HCT116 (cell line): ENCODE measurements at places on chromosomes 7 and 10. TPM values are rescaled to one million over a fixed set of nuclear protein-coding genes. Genes with fewer than 3 reads are reported as not detected.

Gene PALS2
- total RNA-seq, result 44.6 TPM

Gene CPA2
- total RNA-seq, result 1.5 TPM

Gene PARP12
- 17.7 TPM for total RNA-seq

Gene GRK5
- 7.3 TPM for total RNA-seq

Gene ASAH2
- 10.7 TPM for total RNA-seq

Gene NPY4R2
- not detected for total RNA-seq

Gene FERD3L
- not detected for total RNA-seq

Gene ZC3HAV1L
- 11.8 TPM for total RNA-seq

Gene CDHR3
- total RNA-seq, result 5.5 TPM

Gene STAG3
- total RNA-seq, result 1.2 TPM

Gene ARID5B
- total RNA-seq, result 4.7 TPM

Gene AGR2
- 0.93 TPM for total RNA-seq

Gene VIPR2
- total RNA-seq, result 0.10 TPM

Gene HTRA1
- 0.39 TPM for total RNA-seq

Gene SUFU
- total RNA-seq, result 18.8 TPM

Gene ASB10
- total RNA-seq, result not detected

Gene ZPBP
- not detected for total RNA-seq

Gene HOXA7
- 15.0 TPM for total RNA-seq

Gene PHYHIPL
- not detected for total RNA-seq

Gene UNC5B
- total RNA-seq, result 22.0 TPM

Gene DNAH11
- total RNA-seq, result 0.39 TPM

Gene CCDC172
- total RNA-seq, result not detected

Gene H2BK1
- 0.69 TPM for total RNA-seq

Gene IQUB
- total RNA-seq, result 0.79 TPM

Gene TRIM50
- total RNA-seq, result not detected

Gene RASSF4
- total RNA-seq, result 2.8 TPM

Gene AGMO
- not detected for total RNA-seq

Gene GLCCI1
- total RNA-seq, result 4.6 TPM

Gene SLC26A3
- total RNA-seq, result 0.54 TPM

Gene CACNB2
- total RNA-seq, result 0.71 TPM

Gene NKX2-3
- total RNA-seq, result not detected

Gene BRI3
- 102 TPM for total RNA-seq

Gene RGR
- not detected for total RNA-seq

Gene NPTX2
- total RNA-seq, result not detected

Gene C1QL3
- not detected for total RNA-seq

Gene CTNNA3
- 0.32 TPM for total RNA-seq

Gene OR2A12
- not detected for total RNA-seq

Gene COL28A1
- total RNA-seq, result 0.12 TPM

Gene PDE6C
- total RNA-seq, result not detected

Gene PIP4K2A
- 41.9 TPM for total RNA-seq

Gene CHST3
- total RNA-seq, result 10.6 TPM

Gene PTER
- total RNA-seq, result 25.8 TPM

Gene HSPA12A
- 19.8 TPM for total RNA-seq

Gene PLA2G12B
- not detected for total RNA-seq

Gene ARL5B
- total RNA-seq, result 21.1 TPM

Gene HMX3
- total RNA-seq, result not detected

Gene SPDYE6
- not detected for total RNA-seq

Gene NPY4R
- total RNA-seq, result not detected

Gene VAX1
- not detected for total RNA-seq

Gene CALN1
- total RNA-seq, result 0.17 TPM

Gene IL15RA
- 10.5 TPM for total RNA-seq

Gene SRPK2
- total RNA-seq, result 37.4 TPM

Gene ZNF239
- total RNA-seq, result 4.4 TPM

Gene PTPRZ1
- total RNA-seq, result 0.25 TPM

Gene ACADSB
- 33.3 TPM for total RNA-seq

Gene FAM25C
- total RNA-seq, result not detected

Gene MYL10
- not detected for total RNA-seq

Gene MMP21
- not detected for total RNA-seq

Gene PRKCQ
- total RNA-seq, result 0.54 TPM
